Lung (tissue), 17 donors: ENCODE measurements at places on chromosomes 1 and 21. TPM values are rescaled to one million over a fixed set of nuclear protein-coding genes. Genes with fewer than 3 reads are reported as not detected.

Gene HDGF
- 184 TPM for total RNA-seq

Gene SRP9
- 244 TPM for total RNA-seq

Gene UTP25
- total RNA-seq = 6.2 TPM

Gene UBE2G2
- 87.0 TPM for total RNA-seq

Gene THEMIS2
- 21.3 TPM for total RNA-seq

Gene CR1L
- total RNA-seq = 1.3 TPM

Gene CD1B
- total RNA-seq = not detected

Gene NCAM2
- 11.7 TPM for total RNA-seq

Gene NTNG1
- total RNA-seq = 6.9 TPM

DNA sequence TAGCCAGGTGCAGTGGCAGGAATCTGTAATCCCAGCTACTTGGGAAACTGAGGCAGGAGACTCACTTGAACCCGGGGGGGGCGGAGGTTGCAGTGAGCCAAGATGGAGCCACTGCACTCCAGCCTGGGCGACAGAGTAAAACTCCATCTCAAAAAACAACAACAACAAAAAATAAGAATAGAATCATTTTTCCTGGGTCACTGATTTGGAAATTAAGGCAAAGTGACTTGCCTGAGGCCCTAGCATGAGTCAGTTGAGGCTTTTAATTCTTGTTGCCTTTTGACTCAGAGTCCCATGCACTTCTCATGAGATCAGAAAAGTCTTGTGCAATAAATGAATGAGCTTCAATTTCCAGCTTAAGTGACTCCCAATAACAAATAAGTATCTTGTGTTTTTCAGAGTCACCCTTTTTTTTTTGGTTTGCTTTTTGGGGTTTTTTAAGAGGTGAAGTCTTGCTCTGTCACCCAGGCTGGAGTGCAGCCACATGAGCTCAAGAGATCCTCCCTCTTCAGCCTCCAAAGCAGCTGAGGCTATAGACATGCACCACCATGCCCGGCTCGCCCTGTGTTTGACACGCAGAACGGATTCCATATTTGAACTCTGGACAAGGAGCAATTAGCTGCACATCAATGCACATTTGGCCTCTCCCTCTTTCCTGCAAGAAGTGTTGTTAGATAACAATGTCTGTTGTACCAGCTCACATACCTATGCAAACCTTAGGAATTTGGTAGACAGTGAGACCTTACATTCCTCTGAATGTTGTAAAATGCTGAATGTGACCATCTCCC is 3.4 kb upstream of the PLEKHM2 start:
- DNase-seq = no peak

GRCh38 chr1:73662526-73662925 is 535.5 kb downstream of the LRRIQ3 start:
- no peak for DNase-seq

DNA sequence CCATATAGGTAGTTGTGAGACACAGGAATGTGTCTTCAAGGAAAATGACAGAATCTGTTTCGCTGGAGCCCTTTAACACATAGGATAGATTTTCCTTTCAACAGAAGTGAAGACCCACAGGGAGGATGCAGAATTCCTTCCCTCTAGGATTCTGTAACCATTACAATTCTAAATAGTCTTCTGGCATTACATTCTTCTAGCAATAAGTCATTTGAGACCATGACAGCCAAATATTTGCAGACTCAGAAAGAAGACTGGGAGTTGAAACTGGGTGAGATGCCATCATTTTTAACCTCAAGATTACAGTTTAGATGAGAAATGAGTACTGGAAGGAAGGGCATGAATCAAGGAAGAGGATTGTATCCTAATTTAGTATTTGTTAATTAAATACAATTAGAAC is 61.6 kb downstream of the ZBTB18 start:
- no peak for DNase-seq

DNA sequence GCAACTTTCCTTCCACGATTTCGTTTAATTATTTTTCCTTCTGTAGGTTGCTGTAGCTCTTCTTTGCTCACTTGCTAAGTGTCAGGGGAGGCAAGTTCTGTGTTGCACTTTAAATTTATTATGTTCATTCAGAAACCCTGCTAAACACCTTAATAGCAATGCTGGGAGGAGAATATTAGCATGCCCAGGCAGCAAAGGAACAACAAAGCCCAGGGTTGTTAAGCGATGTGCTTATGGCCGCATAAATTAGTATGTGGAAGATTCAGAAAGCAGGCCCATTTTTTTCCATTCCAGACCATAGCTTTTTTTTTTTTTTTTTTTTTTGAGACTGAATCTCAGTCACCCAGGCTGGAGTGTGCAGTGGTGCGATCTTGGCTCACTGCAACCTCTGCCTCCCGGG is 151.3 kb downstream of the BACH1 start:
- no peak for DNase-seq

- no peak for DNase-seq
Observed at GRCh38 chr1:114061121-114061830, 82.0 kb downstream of the OLFML3 start.

- no peak for DNase-seq
Observed at GRCh38 chr1:64136296-64136695, 67.1 kb upstream of the UBE2U start.
